ENCODE measurements at places on chromosomes 6 and 20. TPM values are rescaled to one million over a fixed set of nuclear protein-coding genes. Genes with fewer than 3 reads are reported as not detected.

CALHM6 gene
- total RNA-seq, result 1.7 TPM

BFSP1 gene
- 0.24 TPM for total RNA-seq

CHRNA4 gene
- total RNA-seq, result not detected

- H3K4me3 ChIP-seq, result no peak overlapping the region
- no peaks in the 10 kb centered on the region for H3K27me3 ChIP-seq
- DNase-seq, result no peak
- H3K4me1 ChIP-seq, result no peaks in the 10 kb centered on the region
- H3K27ac ChIP-seq, result no peak overlapping the region
Observed at GRCh38 chr6:46963626-46964025, 41.9 kb upstream of the ADGRF5 start.

DNA sequence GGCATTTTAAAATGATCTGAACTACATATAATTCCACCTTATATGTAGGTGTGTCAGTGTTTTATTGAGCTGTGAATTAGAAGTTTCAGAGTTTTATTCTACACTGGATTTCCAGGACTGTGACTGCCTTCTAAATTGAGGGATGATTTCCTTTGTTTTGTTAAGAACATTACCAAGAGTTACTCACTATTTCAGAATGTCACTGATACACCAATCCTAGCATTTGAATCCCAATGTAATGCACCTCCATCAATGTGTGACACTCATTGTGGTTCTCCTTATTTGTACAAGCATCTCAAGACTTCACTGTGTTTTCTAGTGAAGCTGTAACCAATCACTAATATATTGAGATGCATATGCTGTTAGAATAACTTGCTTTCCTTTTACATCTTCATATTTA, 86.8 kb downstream of the PLCB1 start:
- no peak overlapping the region for H3K27ac ChIP-seq
- no peak overlapping the region for H3K4me3 ChIP-seq
- H3K36me3 ChIP-seq, result no peaks in the 10 kb centered on the region

GRCh38 chr6:80541886-80542285, 435.4 kb downstream of the BCKDHB start:
- H3K4me1 ChIP-seq, result no peaks in the 10 kb centered on the region
- H3K4me3 ChIP-seq, result no peak overlapping the region

DNA sequence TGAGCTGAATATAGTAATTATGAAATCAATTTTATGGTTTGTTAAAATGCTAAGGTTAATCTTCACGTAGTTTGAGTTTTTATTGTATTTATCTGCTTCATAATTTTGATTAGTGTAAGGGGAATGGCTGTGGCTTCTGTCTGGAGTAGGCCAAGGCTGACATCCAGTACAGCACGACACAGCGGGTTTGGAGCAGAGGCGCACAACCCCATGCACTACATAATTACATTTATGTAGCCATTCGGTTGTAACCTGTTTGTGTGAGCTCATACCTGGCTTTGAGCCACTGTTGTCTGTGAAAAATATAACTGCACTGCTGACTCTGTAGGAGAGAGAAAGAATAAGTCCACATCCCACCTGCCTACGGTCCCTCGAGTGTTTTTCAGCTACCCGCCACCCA, 615.5 kb downstream of the EYS start:
- no peak for DNase-seq
- no peaks in the 10 kb centered on the region for H3K27me3 ChIP-seq
- H3K4me3 ChIP-seq, result no peak overlapping the region
- H3K27ac ChIP-seq, result no peak overlapping the region

GRCh38 chr6:150492507-150492906, 107.2 kb upstream of the PLEKHG1 start:
- no peak for DNase-seq
- H3K4me3 ChIP-seq, result no peak overlapping the region
- no peaks in the 10 kb centered on the region for H3K36me3 ChIP-seq
- peaks cover 14% of the 10 kb centered on the region for H3K4me1 ChIP-seq
- no peaks in the 10 kb centered on the region for H3K27me3 ChIP-seq

DNA sequence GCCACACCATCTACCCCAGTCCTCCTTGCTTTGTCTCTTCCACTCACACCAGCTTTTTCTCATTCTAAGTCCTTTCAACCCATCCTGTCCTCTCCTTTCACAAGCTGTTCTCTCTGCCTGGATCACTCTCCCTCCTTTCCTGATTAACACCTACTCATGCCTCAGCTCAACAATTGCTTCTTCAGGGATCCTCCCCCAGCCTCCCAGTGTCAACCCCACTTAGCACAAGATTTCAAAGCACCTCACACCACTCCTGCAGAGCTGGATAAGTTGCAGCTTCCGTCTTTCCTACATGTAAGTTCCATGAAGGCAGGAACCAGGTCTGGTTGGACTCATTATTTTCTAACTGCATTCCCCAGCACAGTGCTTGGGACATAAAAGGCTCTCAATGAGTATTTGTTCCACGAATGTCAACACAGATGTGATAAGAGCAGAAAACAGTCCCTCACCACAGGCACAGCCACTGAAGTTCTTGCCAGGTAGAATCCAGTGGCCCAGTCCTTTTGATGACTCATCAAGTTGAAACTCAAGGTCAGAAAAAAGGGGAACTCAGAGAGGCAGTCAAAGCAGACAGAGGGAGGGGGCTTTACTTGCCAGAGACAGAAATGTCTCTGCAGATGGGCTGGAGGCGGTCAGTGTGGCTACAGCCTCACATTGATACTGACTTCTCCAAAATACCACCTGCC, 193.4 kb upstream of the PRDM1 start:
- H3K36me3 ChIP-seq, result no peaks in the 10 kb centered on the region
- H3K27me3 ChIP-seq, result no peaks in the 10 kb centered on the region
- H3K4me1 ChIP-seq, result no peaks in the 10 kb centered on the region
- DNase-seq, result no peak
- H3K4me3 ChIP-seq, result no peak overlapping the region

DNA sequence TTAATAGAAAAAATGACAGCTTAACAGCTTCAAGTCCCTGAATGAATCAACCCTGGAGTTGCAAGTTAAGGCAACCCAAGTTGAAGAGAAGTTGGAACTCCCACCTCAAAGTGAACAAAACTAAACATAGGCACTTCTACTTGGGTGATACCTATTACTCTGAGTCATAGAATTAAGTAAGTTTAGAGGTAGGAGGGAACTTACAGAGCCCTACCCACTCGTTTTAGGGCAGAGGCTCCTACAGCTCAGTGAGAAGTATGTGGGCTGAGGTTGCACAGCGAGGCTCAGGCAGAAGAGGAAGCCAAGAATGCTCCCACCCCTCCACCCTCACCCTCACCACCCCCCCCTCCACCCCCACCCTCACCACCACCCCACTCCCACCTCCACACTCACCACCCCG, 42.2 kb downstream of the NFATC2 start:
- DNase-seq, result peak; percentile 59
- H3K36me3 ChIP-seq, result no peaks in the 10 kb centered on the region

- no peak for DNase-seq
- no peaks in the 10 kb centered on the region for H3K27me3 ChIP-seq
- peak overlapping the region; percentile 64 for H3K27ac ChIP-seq
Observed at GRCh38 chr20:31716818-31717477, 5.7 kb downstream of the BCL2L1 start.

- H3K27me3 ChIP-seq, result no peaks in the 10 kb centered on the region
- no peak overlapping the region for H3K27ac ChIP-seq
- H3K4me1 ChIP-seq, result no peaks in the 10 kb centered on the region
- no peak overlapping the region for H3K4me3 ChIP-seq
- H3K36me3 ChIP-seq, result peaks cover 29% of the 10 kb centered on the region
Observed at GRCh38 chr20:3010985-3011723, 32.3 kb upstream of the GNRH2 start.
